MV-4-11 (cell line): ENCODE measurements at places on chromosomes 3 and 15.
A peak's percentile ranks its signal among the peaks of the same experiment; 100 is the strongest.

GRCh38 chr3:195103623-195104022, 167.3 kb downstream of the XXYLT1 start:
- no peak for DNase-seq

GRCh38 chr3:170602556-170602955, 16.7 kb upstream of the SLC7A14 start:
- no peak for DNase-seq

GRCh38 chr3:173584093-173584837, 186.7 kb downstream of the NLGN1 start:
- no peak for DNase-seq

GRCh38 chr3:39126532-39127071, 19.1 kb downstream of the TTC21A start:
- peak; percentile 85 for DNase-seq

GRCh38 chr15:74884428-74885223, 5.2 kb upstream of the MPI start:
- DNase-seq: no peak

DNA sequence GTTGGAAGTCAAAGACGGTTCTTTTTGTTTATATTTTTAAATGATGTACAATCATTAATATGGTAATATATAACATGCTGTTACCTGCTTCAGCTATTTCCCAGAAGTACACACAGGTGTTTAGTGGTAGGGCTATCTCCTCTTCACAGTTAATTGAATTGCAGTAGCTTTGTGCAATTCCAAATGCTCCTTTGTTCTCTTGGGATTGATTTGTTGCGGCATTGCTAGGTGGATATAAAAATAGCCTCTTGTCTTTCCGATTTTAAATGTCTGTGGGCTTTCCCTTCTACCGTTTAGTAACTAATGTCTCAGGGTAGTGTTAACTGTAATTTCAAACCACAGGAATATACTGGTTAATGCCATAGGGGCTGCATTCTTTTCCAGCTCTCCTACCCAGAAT, 307.6 kb upstream of the SLITRK3 start:
- no peak for DNase-seq

DNA sequence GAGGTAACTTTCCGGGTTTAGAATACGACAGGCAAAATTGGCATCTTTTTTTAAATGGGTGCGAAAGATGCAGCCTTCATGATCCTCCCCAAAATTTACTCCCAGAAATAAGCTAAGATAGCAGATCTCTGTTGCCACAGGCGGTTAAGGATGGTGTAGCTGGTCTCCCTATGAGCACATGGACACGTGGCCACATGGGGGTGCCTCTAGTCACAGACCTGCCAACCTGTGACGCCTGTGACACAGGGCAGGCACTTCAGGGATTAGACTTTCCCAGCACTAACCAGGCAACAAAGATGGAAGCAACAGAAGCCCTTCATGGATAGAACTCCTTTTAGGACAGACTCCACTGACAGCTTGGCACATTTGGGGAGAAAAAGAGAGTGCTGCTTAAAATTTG, 320.3 kb downstream of the THSD4 start:
- DNase-seq: no peak

GRCh38 chr3:9196020-9196419, 53.4 kb downstream of the SRGAP3 start:
- no peak for DNase-seq

DNA sequence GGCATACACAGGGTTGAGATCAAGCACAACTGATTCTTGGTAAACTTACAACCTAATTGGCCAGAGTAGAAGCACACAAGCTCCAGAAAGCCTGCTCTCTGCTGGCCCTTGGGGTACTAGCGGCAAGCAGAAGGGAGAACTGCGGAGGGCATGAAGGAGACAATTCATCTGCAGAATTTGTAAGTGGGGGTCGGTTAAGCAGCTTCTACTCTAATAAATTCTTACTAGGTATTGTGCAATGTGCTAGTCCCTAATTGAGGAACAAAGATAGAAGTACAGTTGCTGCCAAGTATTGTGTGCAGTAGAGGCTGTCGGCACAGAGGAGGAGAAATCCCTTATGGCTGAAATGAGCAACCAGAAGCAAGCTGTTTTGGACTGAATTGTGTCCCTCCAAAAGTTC, 91.2 kb upstream of the VEPH1 start:
- DNase-seq: peak; percentile 30

DNA sequence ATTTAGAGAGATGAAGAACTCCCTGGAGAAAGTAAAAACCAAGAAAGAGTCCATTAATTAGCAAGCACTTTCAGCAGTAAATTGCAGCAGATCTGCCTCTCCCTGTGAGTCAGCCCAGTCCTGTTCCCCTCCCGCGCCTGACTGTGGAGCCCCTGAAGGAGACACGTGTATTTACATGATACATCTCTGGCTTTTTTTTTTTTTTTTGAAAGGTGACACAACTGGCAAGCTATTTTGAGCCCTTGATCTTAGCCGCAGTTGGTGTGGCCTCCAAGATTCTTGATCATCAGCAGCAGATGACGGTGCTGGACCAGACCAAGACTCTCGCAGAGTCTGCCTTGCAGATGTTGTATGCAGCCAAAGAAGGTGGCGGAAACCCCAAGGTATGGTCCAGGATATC, 271.8 kb upstream of the TPM1 start:
- DNase-seq: no peak
